ENCODE measurements at places on chromosomes 6 and 20.

DNA sequence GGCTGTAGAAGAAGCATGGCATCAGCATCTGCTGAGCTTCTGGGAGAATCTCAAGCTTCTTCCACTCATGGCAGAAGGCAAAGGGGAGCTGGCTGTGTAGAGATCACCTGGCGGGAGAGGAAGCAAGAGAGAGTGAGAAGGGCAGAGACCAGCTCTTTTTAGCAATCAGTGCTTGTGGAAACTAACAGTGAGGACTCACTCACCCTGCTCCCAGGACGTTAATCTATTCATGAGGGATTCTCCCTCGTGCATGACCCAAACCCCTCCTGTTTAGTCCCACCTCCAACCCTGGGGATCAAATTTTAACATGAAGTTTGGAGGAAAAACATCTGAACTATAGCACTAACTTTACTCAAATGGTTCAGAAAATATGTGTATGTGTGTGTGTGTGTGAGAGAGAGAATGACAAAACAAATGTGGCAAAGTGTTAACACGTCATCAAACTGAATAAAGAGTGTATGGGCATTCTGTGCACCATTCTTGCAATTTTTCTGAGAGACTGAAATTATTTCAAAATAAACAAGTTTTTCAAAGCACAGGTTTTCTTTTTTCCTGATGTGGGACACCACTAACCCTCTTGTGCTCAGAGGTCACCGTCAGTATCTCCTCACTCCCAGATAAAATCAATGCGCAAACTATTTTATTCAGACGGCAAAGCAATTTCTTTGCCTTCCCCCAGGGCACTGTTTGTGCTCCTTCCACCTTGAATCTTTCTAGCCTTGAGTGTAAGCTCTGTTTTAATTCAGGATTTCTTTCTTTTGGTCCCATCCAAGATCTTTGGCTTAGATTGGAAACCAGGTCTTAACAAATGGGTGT is 23.2 kb upstream of the XRN2 start:
- DNase-seq = no peak

- DNase-seq = no peak
Measured at GRCh38 chr20:39865446-39865845, 823.6 kb downstream of the MAFB start.

- DNase-seq = no peak
Measured at GRCh38 chr6:28251661-28252008, 434 bp downstream of the ZKSCAN4 start.

GRCh38 chr6:79724816-79725215 is 93.7 kb downstream of the SH3BGRL2 start:
- DNase-seq = no peak

DNA sequence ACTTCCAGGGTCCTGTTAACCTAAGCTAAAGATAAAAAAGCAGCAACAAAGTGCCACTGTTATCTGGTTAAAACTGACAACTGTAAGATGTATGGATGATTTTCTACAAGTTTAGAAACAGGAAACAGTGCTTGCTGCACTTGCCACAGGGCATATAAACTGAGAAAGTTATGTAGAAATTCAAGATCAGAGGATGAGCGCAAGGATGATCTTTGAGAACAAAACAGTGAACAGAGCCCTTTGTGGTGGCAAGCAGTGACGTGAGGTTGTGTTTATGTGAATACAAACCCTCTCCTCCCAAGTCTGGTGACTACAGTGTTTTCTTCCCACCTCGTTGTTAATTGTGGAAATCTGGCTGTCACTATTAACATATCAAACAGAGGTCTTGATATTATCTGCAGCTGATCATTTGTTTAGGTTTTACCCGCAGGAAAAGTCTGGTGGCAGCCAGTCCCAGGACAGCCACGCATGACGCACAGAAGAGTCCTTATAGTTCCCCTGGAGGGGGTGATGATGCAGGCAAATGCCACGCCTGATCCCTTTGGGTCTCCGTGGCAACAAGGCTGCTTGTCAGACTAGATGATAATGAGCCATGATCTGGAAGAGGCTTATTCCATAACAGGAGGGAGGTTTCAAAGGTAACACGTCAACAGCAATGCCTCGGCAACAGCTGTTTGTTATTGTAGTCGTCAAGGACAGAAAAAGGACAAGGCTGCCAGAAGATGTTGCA is 43.1 kb upstream of the TNFAIP3 start:
- DNase-seq = peak; percentile 93

- no peak for DNase-seq
Measured at GRCh38 chr20:7137395-7138151, 370.1 kb downstream of the BMP2 start.

- DNase-seq = no peak
Measured at GRCh38 chr20:57663241-57663640, 43.0 kb upstream of the ZBP1 start.

DNA sequence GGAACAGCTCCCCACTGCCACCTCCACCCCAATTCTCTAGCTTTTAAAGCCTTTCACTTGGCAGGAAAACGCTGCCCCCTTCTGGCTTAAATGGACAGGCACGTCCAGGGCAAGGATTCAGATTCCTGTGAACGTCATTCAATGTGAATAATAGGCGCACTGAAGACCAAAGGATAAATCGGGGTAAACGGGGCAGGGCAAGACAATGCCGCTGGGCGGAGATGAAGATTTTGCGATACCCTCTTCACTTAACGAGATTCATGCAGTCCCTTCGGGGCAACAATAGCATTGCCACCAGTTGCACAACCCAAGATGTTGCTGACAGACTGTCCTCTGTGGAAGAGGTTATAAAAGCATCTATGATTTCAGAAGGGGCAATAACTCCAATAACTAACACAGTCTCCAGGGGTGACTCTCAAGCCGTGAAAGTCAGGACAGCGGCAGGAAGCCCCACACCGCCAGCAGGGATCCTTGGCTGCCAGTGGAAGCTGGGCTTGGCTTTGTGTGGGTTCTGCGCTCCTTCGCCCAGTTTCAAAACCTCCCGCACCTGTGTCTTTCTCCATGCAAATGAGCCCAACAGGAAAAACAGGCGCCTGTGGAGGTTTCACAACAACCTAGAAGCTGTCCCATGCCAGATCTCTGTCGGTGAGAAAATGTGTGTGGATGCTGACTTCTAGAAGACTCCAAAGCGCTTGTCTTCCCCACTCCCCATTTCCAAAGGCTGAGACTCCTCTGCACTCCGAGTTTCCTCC is 291.8 kb downstream of the BMP7 start:
- peak; percentile 5 for DNase-seq

DNA sequence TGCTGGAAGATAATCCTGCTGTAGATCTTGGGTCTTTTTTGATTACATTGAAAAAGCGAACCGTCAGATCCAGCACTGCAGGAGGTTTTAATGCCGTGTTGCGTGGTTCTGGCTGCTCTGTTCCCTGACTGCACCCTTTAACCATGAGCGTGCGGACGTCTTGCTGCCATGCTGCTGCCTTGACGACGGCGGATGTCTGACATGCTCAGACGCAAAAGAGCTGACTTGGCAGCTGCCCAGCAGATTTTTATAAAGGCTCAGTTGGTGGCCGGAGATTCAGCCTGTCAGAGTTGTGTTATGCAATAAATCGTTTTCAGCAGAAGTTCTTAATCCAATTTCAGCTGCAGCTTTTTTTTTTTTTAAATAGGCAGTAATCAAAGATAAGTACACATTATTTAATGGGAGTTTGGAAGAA is 119.4 kb downstream of the JARID2 start:
- DNase-seq = peak; percentile 93

DNA sequence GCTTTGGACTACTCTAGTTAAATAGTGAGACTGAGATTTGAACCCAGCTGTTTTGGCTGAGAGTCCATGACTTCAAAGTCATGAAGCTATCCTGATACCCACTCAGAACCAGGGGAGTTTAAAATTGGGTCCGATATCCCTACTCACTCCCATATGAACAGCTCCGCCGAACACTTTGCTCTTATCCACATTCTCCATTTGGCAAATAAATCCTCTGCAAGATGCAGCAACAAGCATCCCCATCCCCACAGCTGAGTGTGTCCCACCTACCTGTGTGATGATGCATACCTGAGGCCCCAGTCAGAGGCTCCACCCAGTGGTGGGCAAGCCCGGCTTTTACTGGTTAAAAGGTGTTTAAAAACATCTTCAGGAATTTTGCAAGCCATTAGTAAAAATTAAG is 108.3 kb upstream of the SLC24A3 start:
- DNase-seq = no peak

DNA sequence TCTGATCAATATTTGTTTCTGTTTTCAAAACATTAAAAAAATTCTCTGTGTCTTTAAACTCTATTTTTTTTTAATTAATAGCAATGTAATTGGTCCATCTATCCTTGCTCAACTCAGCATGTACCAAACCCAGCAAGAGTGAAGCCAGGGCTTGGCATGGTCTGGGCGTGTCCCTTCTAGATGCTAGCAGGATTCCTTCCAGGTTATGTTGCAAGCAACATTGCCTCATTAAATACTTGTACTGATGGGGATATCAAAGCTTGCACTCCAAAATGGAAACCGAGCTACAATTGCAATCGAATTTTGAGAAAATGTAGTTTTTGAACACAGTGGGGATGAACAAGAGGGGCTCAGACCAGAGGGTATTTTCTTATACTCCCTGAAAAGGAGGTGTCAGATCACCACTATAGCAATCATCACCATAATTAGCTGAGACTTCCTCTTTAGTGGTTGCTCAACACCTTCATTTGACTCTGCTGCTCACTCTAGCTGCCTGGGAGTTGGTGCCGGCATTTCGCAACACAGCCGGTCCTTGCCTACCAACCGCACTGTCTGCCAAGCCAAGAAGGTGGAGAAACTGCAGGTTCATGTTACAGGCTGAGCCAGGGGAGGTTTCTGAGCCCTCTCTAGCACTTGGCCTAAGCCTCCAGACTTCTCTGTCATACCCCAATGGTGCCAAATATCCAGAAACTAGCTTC is 67.8 kb upstream of the RALGAPA2 start:
- peak; percentile 6 for DNase-seq

DNA sequence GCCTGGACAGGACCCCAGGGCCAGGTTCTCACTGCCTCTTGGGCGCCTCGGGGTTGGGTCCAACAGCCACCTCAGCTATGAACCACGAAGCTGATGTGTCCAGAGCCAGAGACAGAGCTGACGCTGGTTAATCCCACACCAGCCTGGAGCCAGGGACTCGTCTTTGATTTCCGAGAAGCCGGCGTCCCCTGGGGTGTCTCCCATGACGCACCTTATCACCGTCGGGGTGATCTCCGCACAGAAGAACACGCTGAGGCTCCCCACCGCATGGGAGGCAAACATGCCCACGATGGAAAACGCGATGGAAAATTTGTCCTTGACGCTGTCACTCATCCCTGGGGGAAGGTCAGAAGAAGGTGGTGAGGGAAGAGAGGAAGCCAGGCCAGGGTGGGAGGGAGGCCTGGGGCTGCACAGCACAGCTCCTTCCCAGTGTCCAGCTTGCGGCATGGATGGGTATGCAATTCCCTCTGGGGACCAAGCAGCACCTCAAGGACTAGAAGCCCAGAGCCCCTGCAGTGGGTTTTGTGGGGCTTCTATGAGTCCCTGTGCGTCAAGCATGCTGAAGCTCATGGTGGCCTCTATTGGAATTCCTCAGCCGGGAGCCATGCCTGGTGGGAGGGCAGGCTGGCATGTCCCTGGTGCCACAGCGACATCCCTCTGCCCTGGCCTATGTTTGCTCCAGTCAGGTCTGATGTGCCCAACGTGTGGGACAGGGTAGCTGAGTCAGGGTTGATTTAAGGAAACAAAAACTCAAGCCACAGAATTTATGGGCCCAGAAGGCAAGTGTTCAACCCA is 25.1 kb downstream of the PSMG4 start:
- no peak for DNase-seq

DNA sequence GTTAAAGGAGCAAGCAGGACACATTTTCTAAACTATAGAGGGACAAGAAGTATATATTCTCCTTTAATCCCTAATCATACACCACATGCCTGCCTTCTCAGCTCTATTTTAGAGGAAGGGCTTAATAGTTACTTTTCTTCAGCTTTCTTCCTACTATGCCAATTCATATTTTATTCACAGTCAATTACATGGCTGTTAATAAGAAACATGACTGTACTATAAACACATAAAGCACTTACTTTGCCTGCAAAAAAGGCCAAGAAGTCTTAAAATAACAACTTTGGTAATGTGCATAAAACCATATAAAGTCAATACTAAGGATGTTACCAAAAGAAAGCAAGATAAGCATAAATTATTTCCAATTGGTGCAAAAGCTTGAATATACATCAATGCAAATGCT is 6.4 kb downstream of the KIAA0408 start:
- no peak for DNase-seq

DNA sequence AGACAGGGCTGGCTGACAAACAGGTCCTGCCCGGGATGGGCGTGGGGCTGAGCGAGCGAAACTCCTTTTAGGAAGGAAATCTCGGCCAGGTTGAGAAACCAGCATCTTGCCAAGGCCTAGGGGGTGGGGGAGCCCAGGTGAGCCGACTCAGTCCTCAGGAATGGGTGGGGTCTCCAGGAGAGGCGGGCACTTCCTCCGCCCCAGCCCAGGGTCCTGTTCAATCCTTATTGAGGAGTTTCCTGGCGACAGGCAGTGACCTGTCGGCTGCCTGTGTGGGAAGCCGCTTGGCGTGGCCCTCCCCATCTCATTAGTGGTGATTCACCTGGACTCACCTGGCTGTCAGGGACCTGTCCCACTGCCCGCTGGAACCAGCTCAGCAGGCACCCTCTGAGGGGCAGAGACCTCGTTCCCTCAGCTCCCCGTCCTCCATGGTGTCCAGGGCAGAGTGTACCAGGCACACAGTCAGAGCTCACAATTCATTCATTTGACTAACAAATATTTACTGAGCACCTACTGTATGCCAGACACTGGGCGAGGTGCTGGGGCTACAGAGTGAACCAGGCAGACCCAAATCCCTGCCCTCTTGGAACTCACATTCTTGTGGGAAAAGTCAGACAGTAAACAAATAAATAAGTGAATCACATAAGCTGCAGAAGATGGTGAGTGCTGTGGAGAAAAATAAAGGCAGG is 51.1 kb downstream of the FGD2 start:
- no peak for DNase-seq

DNA sequence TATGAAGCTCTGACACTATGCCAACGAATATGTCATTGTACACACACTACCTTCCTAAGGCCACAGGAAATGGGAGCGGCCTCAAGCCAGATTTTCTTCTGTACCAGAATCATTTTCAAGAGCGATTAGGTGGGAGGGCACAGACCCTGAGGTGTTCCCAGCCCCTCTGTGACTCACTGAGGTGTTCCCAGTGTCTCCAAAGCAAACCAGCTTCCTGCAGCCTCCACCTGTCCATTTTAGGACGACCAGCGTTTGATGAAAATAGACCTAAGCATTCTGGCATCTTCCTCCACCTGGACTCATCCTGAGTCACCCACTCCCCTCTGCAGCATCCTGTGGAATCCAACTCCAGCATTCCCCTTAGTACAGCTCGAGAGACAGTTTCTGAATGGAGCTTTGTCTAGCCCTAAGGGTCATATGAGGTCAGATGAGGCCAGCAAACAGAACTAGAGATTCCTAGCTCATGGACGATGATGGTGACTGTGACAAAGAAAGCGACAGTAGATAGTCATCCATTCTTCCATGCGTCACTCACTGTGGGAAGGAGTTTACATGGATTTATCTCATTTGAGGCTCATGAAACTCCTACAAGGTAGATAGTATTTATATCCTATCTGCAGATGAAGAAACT is 203.4 kb downstream of the PTPRT start:
- DNase-seq = no peak

DNA sequence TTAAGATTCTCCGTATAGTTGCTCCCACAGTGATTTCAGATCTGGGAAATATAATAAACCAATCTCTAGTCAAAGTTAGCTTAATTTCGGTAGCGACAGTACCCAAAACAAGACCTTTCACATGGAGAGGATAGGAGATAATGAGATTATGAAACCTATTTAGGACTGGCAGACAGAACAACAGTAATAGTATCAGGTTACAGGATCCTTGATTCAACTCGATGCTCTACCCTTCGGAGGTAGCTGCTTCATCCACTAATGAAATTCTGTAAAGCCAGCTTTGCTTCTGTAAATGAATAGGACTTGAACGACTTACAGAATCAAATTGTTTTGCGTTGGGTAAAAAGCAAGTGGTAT is 534 bp upstream of the AKIRIN2 start:
- peak; percentile 77 for DNase-seq
